Adipocyte (in vitro differentiated cells): ENCODE measurements at places on chromosomes 13 and 19.
A peak's percentile ranks its signal among the peaks of the same experiment; 100 is the strongest.

- DNase-seq: peak; percentile 43
These were observed 162.0 kb downstream of the EFNB2 start for GRCh38 chr13:106373304-106373988.

DNA sequence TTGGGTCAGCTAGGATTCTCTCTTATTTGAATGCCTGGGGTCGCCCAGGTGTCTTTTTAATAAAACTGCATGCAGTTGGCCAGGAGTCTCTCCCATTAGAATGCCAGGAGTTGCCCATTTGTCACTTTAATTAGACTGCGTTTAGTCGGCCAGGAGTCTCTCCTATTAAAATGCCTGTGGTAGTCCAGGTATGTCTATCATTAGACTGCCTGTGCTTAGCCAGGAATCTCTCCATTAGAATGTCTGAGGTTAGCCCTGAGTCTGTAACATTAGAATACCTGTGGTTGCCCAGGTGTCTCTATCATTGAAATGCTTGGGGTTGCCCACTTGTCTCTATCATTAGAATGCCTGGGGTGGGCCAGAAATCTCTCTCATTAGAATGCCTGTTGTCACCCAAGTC is 1470.9 kb downstream of the UQCRFS1 start:
- no peak for DNase-seq

- DNase-seq: no peak
These were observed 2.7 kb upstream of the KLK2 start for GRCh38 chr19:50870417-50871089.

DNA sequence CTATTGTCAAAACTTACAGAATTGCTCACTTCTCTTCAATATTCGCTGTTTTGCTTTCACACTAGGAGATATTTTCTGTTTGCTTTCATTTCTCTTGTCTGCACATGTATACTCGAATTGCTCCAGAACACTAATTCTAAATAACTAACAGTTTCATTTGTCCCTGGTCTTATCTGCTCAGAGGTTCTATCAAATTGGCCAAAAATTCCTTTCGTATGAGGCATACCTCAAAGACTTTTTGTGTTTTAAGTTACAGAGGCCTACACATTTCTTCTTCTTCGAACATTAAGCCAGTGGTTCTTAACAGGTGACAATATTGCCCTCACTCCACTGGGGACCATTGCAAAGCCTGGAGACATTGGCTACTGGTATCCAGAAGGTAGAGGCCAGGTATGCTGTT is 1314.6 kb downstream of the EFNB2 start:
- DNase-seq: peak; percentile 15
